NCI-H187 (cell line): ENCODE measurements at places on chromosomes 2 and 18.
A peak's percentile ranks its signal among the peaks of the same experiment; 100 is the strongest.

- DNase-seq: no peak
Observed at GRCh38 chr18:74013955-74014354, 133.7 kb downstream of the FBXO15 start.

GRCh38 chr2:12008425-12009061 is 262.1 kb downstream of the LPIN1 start:
- no peak for DNase-seq

- no peak for DNase-seq
Observed at GRCh38 chr2:170106102-170106840, 71.7 kb upstream of the MYO3B start.

- DNase-seq: no peak
Observed at GRCh38 chr2:60867007-60867406, 14.4 kb upstream of the REL start.

- no peak for DNase-seq
Observed at GRCh38 chr2:144712550-144712940, 192.6 kb upstream of the ZEB2 start.

- no peak for DNase-seq
Observed at GRCh38 chr2:164065038-164065437, 329.2 kb upstream of the FIGN start.

DNA sequence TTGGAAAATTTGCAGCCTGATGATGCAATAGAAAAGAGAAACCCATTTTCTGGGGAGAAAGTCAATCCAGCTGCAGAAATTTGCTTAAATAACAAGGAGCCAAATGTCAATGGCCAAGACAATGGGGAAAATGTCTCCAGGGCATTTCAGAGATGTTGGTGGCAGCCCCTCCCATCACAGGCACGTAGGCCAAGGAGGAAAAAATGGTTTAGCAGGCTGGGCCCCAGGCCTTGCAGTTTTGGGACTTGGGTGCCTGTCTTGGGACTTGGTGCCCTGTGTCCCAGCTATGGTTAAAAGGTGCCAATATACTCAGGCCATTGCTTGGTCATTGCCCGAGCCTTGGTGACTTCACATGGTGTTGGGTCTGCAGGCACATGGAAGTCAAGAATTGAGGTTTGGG is 368.2 kb downstream of the ERBB4 start:
- DNase-seq: no peak

DNA sequence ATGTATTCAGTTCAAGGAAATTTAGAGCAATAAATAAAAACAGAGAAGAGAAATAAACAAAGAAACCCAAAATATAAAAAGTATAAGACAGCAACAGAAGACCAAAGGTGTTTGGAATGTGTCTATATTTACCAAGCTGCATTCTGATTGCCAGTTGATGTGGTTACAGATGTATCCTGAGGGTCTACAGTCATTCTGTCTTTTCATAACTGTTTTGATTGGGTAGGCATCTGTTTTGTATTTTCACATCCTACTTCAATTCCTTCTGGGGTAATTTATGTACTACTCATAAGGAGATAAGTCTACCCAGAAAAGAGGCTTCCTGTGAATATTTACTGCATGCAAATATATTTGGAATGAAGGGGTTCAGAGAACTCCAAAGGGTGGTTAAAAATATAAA is 596.8 kb upstream of the GCFC2 start:
- DNase-seq: no peak

DNA sequence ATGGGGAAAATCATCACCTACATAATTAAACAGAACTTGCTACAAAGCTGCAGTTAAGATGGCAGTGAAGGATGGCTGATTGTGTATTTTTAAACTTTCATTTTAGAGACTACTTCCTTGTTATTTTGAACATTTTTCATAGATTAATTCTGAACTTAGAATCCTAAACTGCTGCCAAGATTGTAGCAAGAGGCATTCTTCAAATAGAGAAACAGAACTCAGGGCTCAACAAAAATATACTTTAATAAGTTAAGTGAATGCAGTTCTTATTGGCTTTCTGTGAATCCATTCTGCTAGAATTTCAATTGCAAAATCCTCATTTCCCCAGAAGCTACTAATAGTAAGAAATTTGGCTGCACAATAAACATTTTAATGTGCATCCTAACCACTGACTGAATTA is 160.3 kb downstream of the L3MBTL4 start:
- no peak for DNase-seq

- DNase-seq: no peak
Observed at GRCh38 chr2:106094131-106094841, 99.8 kb downstream of the UXS1 start.

DNA sequence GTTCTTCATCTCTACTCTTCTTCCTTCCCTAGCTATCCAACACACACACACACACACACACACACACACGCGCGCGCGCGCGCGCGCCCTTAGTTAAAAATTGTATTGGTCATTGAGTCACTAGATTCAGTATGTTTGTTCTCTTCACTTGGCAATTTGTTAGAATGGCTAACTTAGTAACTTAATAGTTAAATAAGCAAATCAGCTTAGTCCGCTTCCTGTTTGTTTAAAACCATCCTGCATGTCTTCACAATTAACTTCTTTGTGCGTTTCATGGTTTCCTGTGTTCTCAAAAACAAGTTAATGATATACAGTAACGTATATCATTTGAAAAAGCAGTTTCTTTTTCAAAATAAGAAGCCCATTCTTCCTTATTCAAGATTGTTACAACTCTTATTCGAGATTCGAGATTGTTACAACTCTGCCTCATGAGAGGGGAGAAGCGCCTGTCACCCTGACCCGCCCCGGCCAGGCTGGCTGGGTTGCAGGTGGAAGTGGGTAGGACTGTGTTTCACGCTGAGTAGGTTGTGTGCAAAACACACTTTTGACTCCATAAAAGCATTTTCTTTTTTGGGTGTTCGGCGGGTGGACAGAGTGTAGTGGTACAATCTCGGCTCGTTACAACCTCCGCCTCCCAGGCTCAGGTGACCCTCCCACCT is 9.5 kb upstream of the CNNM3 start:
- no peak for DNase-seq

DNA sequence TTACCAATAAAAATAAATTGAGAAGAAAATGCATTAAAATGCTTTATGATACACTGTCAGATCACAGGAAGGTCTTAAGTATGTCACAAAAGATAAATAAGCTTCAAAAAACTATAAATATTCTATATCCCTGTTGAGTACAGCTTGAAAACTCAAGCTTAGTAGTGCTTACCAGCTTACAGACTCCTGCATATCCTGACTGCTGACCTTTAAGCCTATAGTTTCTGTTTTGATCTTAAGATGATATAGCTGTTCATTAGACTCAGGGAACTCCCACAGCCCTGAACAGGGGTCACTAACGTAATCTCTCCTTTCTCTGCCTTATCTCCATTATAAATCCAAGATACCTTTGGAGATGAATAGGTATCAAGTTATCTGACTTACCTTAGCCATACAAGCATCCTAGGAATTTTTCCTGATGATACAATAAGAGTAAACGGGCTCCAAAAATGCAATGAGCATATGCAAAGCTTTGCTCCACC is 93.7 kb upstream of the RBBP8 start:
- no peak for DNase-seq

DNA sequence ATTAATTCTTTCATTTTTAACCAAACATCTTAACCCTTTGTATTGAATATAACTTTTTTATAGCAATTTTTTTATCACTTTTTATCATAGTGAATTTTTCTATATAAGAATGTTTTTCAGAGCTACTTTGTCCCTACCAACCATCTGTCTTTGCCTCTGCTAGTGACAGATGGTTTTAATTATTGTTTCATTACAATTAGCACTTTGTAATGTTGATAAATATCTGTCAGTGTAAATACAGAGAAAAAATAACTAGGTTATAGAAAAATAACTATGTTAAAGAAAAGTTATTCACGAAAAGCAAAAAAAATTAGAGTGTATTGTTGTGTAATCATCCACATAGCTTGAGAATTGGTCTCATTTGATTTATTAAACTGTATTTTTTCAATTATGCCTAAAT is 91.0 kb upstream of the CDH19 start:
- DNase-seq: no peak

- no peak for DNase-seq
Observed at GRCh38 chr2:28539118-28539541, 43.3 kb downstream of the PLB1 start.

GRCh38 chr2:27441958-27442919 is at the start of gene KRTCAP3:
TSS of gene KRTCAP3 (plus strand) at chr2:27442381. CDS start at chr2:27442413, 32 bp downstream.
- DNase-seq: peak; percentile 61

GRCh38 chr2:69509011-69509749 is 71.9 kb upstream of the NFU1 start:
- no peak for DNase-seq
